CD8-positive, alpha-beta memory T cell (primary cell): ENCODE measurements at places on chromosomes 2 and 18. TPM values are rescaled to one million over a fixed set of nuclear protein-coding genes. Genes with fewer than 3 reads are reported as not detected.
A peak's percentile ranks its signal among the peaks of the same experiment; 100 is the strongest.

DNA sequence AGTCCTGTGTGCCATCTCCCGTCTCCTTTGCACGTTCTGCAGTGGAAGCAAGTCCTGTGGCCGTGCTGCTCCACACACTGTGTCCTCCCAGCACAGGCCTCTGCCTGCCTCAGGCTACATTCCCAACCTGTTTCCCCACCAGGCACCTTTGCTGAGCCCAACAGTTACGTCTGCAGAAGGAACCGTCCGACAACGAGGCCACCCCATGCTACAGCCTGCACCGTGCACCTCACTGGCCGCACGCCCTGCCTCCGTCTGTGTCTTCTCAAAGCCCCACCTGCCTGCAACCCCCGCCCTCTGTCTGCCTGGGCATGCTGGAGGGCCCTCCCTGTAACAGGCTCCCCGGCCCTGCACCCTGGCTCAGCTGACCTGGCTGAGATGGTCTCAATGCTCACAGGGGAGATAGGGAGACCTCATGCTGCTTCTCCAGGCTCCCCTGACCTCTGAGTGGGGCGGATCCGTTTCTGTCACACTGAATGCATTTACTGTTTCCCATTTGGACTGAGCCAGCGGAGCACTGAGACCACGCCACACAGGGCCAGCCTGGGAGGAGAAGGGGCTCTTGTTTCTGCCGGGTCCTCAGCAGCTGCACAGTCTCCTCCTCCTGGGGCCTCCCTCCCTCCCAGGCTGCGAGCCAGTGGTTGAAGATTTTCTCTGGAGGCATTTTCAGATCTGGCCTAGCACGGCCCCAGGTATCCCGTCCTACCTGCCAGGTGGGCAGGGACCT lies 109.1 kb upstream of the OTOS start:
- DNase-seq = no peak

DNA sequence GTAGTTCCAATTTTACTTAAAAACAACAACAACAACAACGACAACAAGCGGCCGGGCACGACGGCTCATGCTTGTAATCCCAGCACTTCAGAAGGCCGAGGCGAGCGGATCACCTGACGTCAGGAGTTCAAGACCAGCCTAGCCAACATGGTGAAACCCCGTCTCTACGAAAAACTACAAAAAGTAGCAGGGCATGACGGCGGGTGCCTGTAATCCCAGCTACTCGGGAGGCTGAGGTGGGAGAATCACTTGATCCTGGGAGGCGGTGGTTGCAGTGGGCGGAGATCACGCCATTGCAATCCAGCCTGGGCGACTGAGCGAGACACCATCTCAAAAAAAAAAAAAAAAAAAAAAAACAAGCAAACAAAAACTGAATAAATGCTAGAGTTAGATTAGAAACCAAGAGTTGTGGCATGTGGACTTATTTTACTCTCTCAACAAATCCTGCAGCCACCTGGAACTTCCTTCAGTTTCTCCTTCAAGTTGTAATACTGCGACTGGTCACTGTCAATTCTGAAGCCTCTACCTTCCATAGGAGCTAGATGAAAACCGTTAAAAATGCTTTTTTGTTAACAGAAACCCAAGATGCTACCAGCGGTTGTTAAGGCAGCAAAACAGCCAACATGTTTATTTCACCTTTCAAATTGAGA lies 1.3 kb downstream of the ATP5F1A start:
- DNase-seq = no peak

- DNase-seq = peak; percentile 33
Observed at GRCh38 chr18:11733031-11733430, 44.0 kb downstream of the GNAL start.

- no peak for DNase-seq
Observed at GRCh38 chr2:239722760-239723470, 302.2 kb downstream of the NDUFA10 start.

DNA sequence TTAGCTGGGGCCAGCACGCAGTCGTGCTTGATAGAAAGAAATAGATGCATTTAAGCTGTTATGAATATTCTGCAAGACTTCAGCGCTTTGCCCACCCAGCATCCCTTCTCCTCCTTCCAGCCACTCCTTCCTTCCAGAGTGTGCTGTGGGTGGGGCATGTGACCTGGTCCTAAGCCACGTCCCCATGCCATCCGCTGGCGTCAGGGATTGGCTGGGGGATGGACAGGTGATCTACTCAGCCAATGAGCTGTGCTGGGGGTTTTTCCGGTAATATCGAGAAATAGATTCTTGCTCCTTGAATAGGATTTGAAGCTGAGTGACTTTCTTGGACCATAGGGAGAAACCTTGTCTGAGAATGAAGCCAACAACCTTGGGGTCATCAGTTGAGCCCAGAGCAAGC lies 4.8 kb upstream of the ZAP70 start:
- DNase-seq = no peak

GRCh38 chr2:175135177-175135576 lies 32.8 kb downstream of the ATF2 start:
- DNase-seq = no peak

ZAP70 gene
- 197 TPM for total RNA-seq
